ENCODE measurements at places on chromosomes 2 and 18. TPM values are rescaled to one million over a fixed set of nuclear protein-coding genes. Genes with fewer than 3 reads are reported as not detected.

Gene LYG2
- not detected for total RNA-seq

Gene CPLX4
- total RNA-seq: not detected

Gene RGPD4
- not detected for total RNA-seq

Gene EVX2
- not detected for total RNA-seq
